ENCODE measurements at places on chromosomes 2 and 18.

- no peak for DNase-seq
Observed at GRCh38 chr18:1849386-1849785, 721.9 kb downstream of the METTL4 start.

GRCh38 chr2:97868986-97869721, 126.6 kb downstream of the TMEM131 start:
- no peak for DNase-seq

GRCh38 chr2:46267616-46268015, 29.6 kb upstream of the EPAS1 start:
- no peak for DNase-seq

GRCh38 chr2:42169874-42170521, 845 bp downstream of the EML4 start:
- no peak for DNase-seq

- no peak for DNase-seq
Observed at GRCh38 chr2:32418778-32419177, 62.0 kb downstream of the BIRC6 start.

- no peak for DNase-seq
Observed at GRCh38 chr18:42486271-42486670, 531.2 kb downstream of the PIK3C3 start.

- DNase-seq = no peak
Observed at GRCh38 chr2:38925982-38926381, 36.3 kb downstream of the ARHGEF33 start.

DNA sequence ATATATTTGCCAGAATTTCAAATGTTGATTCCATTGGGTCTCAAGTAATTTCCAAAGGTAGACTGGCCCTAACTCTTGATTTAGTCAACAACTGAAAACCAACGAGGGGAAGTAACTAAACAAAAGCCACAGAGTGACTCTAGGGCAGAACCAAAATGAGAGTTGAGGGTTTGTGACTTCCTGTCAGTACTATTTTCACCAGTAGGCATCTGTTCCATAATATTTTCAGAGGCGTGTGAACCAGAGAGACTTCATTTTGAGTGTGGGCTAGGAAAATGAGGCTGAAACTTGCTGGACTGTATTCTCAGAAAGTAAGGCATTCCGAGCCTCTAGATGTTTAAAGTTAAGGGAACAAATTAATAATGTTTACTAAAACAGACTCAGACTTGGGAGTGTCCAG, 70.6 kb downstream of the GDF7 start:
- no peak for DNase-seq

DNA sequence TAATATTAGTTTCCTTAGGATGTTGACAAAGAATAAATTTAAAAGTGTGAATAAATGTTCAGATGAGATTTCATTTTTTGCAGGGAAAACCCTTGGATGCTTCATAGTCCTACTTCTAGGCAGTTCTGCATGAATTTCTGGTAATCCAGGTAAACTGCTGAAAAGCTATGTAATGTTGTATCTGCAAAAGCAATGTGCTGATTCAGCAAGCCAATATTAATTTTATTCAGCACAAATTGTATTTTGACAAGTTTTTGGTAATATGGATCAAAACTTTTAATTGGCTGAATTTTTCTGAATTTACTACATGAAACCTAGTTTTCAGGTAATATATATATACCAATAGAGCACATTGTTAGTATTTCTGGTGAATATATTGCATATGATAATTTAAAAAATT, 17.8 kb upstream of the RBBP8 start:
- DNase-seq = no peak

DNA sequence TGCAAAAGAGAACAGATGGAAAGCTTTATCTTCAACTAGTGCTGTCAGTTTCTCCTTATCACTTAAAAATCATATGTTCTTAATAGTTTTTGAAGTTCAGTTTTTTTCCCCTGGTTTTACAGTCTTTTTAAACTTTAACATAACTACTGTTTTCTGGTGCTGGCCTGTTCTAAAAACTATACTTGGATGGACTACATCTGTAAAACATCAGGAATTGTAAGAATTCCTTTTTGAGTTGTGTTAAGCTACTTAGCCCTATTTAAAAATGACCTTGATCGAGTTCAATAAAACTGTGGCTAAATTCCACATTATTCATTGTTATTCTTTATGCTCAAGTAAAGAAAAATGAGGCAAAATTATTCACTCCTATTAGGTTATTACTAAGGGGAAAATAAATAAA, 397.7 kb downstream of the NUP35 start:
- no peak for DNase-seq

DNA sequence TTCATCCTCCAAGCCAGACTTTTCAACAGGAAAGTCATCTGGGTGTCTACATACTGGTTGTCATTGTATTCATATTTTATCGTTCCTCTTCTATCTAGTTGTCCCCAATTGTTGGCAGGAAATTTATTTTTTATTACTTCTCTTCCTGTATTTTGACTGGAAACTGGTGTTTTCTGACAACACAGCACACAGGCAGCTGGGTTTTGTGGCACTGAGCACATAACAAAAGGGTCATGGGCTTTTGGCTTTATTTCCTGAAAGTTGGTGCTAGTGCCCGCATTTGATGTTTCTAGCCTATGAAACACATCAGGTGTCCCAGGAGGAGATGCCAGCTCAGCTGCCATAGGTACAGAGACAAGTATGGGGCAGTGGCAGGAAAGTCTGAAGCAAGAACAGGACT, 126.4 kb downstream of the TMEM17 start:
- no peak for DNase-seq

- no peak for DNase-seq
Observed at GRCh38 chr2:102758439-102758838, 3.4 kb upstream of the TMEM182 start.

- DNase-seq = no peak
Observed at GRCh38 chr2:143815082-143815481, 685.9 kb downstream of the ARHGAP15 start.

- DNase-seq = no peak
Observed at GRCh38 chr2:224252631-224253030, 149.3 kb downstream of the FAM124B start.

GRCh38 chr18:31506024-31506742, 8.2 kb downstream of the DSG2 start:
- no peak for DNase-seq

DNA sequence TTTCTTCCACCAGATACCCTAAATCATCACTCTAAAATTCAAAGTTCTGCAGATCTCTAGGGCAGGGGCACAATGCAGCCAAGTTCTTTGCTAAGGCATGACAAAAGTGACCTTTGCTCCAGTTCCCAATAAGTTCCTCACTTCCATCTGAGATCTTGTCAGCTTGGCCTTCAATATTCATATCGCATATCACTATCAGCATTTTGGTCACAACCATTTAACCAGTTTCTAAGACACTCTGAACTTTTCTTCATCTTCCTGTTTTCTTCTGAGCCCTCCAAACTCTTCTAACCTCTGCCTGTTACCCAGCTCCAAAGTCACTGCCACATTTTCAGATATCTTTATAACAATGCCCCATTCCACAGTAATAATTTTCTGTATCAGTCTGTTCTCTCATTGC, 452.6 kb upstream of the TRIB2 start:
- no peak for DNase-seq

DNA sequence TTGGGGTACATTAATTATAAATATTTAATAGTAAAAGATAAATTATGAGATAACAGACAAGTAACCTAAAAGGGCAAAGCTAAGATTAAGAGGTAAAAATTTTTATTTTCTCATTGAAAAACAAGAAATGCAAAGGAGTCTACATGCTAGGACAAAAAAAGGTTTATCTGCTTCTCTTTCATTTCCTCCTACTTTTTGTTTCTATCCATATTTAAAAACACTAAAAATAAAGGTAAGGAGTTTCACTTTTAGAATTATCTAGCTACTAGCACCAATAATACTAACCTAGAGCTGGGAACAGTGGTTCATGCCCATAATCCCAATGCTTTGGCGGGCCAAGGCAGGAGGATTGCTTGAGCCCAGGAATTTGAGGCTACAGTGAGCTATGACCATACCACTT, 1551.7 kb upstream of the SLC39A10 start:
- DNase-seq = no peak

- no peak for DNase-seq
Observed at GRCh38 chr18:74515620-74516231, 18.6 kb upstream of the CNDP1 start.

- no peak for DNase-seq
Observed at GRCh38 chr2:168050377-168050776, 197.0 kb downstream of the STK39 start.

- DNase-seq = no peak
Observed at GRCh38 chr2:69514819-69515218, 77.6 kb upstream of the NFU1 start.

GRCh38 chr2:183124957-183125255, 663 bp downstream of the NUP35 start:
- DNase-seq = no peak

- no peak for DNase-seq
Observed at GRCh38 chr2:125397535-125398251, 1258.3 kb upstream of the GYPC start.

DNA sequence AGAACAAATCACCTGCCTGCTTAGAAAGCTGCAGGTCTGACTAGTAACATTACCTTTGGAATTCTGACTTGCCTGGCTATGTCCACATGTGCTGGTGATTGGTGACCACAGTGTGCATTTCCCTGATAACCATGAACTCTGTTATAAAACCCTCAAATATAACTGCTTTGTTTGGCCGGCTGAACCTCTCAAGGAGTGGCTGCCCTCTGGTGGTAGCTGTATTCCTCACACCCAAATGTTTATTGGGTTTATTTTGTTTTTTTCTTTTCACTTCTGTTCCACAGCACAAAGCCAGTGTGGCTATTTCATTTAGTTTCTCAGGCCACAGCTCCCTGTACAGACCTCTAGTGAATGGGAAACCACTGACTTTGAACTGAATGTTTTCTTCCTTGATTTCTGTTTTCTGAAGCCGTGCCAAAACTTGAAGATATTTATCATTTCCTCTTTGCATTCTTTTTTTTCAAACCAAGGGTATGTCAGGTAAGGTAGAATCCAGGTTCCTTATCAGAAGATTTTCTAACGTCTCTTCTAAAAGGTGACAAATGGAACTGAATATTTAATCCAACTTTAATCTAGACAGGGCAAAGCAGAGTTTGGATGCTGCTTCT, 549.0 kb upstream of the VRK2 start:
- DNase-seq = no peak

- no peak for DNase-seq
Observed at GRCh38 chr2:125281242-125281641, 1256.2 kb downstream of the CNTNAP5 start.

GRCh38 chr2:102749938-102750337, 11.9 kb upstream of the TMEM182 start:
- DNase-seq = no peak

DNA sequence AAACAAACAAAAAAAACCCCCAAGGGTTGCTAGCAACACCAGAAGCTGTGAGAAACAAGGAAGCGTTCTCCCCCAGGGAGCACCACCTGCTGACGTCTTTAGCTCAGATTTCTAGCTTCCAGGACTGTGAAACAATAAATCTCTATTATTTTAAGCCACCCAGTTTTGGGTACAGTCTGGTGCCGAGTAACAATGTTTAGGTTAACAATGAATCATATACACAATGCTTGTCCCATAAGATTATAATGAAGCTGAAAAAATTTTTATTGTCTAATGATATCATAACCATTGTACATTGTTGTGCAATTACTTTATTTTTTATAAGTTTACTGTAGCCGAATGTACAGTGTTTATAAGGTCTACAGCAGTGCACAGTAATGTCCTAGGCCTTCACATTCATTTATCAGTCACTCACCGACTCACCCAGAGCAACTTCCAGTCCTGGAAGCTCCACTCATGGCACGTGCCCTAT, 72.1 kb upstream of the CAB39 start:
- DNase-seq = no peak

DNA sequence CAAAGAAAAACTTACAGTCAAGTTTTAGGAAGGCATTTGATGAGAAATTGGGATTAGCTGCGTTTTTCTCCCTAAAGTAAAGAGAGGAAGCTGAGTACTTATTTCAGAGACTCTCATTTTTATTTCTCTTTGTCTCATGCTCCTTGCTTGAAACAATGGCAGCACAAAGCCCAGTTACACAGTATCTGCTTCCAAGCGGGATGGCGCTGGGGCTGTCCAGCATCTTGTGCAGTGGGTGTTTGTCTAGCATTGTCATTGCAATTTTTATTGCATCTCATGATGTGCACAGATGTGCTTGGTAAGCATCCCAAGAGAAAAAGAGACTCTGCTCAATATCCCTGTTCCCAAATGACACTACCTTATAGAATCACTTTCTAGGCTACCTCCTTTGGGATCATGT, 102.8 kb upstream of the ZNF521 start:
- no peak for DNase-seq

DNA sequence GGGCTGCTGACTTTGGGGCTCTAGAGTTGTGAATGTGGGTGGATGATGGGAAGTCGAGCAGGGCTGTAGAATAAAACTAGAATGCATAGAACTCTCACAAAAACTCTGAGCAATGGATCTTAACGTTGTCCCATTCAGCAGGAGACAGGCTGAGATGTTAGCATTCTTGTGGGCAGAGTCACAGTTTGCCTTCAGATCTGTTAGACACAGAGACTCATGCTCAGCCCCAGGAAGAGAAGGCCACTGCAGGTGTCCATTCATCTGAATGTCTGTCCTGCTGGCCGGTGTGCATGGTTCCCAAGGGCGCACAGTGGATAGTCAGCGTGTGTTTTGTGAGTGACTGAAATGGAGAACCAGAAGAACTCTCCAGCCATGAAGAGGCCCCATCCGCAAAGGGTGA, 111.3 kb downstream of the TSN start:
- no peak for DNase-seq

DNA sequence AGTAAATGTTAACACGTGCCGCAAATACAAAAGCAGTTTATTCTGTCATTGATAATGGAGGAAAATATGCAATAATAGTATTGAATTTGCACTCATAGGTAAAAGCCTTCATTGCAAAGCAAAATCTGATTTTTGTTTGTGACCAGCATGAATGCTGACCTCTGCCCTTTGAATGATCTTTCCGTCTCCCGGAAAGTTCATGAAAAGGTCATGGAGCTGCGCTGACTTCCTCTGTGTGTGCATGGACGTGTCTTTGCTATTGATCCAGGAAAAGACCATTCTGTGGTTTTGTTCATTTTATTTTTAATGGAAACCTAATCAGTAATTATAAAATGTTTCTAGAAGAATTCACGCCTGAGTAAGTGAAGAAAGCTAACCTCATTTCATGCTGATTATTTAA, 320.0 kb downstream of the MTX2 start:
- no peak for DNase-seq

DNA sequence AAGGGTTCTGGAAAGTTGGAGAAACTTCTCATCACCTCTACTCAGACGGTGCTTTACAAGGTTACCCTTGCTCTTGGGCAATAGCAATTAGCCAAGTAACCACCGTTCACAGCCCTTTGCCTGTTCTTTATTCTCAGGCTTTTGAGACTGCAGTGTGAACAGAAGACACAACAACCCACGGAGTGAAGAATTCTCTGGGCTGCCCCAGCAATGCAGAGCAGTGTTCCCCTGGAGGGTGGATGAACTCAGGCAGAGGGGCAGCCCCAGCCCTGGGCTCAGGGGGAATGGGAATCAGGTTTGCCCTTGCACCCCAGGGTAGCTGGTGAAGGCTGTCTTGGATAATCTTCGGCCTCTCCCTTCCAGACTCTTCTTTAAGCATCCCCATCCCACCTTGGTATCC, 69.1 kb downstream of the MCFD2 start:
- no peak for DNase-seq

- DNase-seq = no peak
Observed at GRCh38 chr2:85188852-85189251, 55.7 kb downstream of the TCF7L1 start.

- peak; percentile 39 for DNase-seq
Observed at GRCh38 chr18:22465859-22466457, 48.2 kb upstream of the CTAGE1 start.

- no peak for DNase-seq
Observed at GRCh38 chr2:101151859-101152271, 683 bp upstream of the TBC1D8 start.

GRCh38 chr2:12661489-12661888, 55.2 kb upstream of the TRIB2 start:
- no peak for DNase-seq
